NCI-H1436 (cell line): ENCODE measurements at places on chromosomes 12 and 14.
A peak's percentile ranks its signal among the peaks of the same experiment; 100 is the strongest.

DNA sequence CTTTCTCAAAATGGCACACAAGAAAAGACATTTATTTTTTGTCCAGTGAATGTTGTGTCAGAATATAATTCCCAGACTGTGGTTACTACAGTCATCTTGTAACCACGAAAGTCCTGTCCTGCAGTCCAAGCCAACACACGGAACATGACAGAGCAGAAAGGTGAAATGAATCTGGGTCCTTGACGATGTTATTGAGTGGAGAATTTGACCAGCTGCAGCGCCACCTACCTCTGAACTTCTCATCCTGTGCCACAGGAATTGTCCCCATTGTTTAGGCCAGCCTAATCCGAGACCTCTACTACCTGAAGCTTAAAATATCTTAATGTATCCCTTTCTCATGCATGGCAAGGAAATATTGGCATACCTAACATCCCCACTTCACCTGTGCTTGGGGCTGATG is 64.1 kb upstream of the OTX2 start:
- no peak for DNase-seq

- no peak for DNase-seq
These were observed 968 bp upstream of the ARID4A start for GRCh38 chr14:58297412-58297761.

GRCh38 chr12:26633591-26634210 is 199.3 kb downstream of the ITPR2 start:
- no peak for DNase-seq

GRCh38 chr12:42477941-42478340 is 111.6 kb downstream of the PRICKLE1 start:
- no peak for DNase-seq

GRCh38 chr14:73696466-73697400 is 17.5 kb downstream of the PNMA1 start:
- no peak for DNase-seq

DNA sequence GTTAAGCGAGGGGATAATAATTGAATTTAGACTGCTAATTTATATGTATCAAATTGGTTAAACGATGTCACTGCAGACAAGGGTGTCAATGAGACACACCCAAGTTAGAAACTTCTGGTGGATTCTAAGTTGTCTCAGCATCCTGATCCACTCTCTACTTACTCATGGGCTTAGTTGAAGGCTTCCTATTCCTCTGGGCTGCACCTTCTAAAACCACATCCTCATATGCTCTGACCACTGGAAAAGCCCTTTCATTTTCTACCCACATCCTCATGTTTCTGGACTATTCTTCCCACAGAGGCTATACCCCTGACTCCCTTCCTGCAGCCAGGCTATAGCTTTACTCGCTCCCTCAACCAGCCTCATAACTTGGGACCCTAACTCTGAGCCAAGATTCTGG is 493.8 kb downstream of the VRK1 start:
- DNase-seq, result no peak

- DNase-seq, result no peak
These were observed 184.4 kb downstream of the TMEM132D start for GRCh38 chr12:129719416-129719815.

DNA sequence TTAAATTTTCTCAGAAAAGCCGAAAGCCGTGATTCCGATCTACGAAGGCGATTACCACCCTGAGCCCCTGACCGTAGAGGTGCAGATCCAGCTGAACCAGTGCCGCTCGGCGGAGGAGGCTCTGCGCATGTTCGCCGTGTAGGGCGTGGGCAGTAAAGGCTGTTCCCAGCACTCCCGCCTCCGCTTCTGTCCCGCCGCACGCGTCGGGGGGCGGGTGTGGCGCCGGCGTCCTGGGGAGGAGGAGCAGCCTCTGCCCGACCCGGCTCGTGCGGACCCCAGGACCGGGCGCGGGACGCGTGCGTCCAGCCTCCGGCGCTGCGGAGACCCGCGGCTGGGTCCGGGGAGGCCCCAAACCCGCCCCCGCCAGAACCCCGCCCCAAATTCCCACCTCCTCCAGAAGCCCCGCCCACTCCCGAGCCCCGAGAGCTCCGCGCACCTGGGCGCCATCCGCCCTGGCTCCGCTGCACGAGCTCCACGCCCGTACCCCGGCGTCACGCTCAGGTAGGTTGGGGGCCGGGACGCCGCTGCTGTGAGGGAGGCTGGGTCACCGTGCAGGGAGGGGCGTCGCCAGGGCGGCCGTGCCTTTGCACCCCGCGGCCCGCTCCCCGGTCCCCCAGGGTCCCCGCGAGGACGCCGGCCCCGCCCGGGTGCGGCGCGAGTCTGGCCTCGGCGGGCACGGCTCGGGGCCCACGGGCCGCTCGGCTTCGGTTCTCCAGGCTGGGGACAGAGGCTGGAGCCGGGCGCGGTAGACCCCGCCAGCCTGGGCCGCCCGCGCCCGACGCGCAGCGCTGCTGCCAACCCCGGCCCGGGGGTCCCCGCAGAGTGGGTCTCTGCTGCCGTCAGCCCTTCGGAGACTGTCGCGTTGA is at the start of gene B3GNT4:
TSS of gene B3GNT4 (plus strand) at position 409 of the 866 bp plus-strand sequence. CDS start 910 bp downstream, outside the sequence.
- peak; percentile 70 for DNase-seq

DNA sequence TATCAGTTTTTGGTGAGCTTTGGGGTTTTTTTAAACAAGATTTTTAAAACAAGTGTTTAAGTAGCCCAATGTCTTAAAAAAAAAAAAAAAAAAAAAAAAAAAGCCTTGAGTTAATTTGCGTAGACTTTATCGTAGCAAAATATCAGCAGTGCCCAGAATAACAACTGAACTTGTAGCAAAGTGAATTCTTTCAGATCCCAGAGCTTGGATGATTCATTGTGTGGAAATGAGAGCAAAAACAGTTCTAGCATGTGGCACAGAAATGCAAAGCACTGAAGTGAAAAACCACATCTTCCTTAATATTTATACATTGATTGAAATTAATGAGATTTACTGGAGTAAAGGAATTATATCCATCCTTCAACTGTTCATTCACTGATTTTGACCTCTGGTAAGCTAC is 258.1 kb downstream of the EGLN3 start:
- DNase-seq, result no peak

- no peak for DNase-seq
These were observed 21.0 kb downstream of the DDX24 start for GRCh38 chr14:94059998-94060397.

GRCh38 chr12:51077930-51078329 is 5.5 kb downstream of the CSRNP2 start:
- DNase-seq, result no peak

GRCh38 chr12:70798016-70798783 is 122.3 kb downstream of the PTPRR start:
- DNase-seq, result no peak

GRCh38 chr14:56216626-56217379 is 98.6 kb downstream of the PELI2 start:
- peak; percentile 52 for DNase-seq

DNA sequence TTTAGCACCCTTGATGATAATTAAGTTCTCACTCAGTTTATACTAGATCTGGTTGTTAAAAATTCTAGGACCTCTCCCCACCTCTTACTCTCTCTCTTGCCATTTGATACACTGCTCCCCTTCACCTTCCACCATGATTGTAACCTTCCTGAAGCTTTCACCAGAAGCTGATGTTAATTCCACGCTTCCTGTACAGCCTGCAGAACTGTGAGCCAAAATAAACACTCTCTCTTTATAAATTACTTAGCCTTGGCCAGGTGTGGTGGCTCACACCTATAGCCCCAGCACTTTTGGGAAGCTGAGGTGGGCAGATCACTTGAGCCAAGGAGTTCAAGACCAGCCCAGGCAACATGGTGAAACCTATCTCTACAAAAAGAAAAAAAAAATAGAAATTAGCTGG is 11.1 kb upstream of the HECTD4 start:
- no peak for DNase-seq

DNA sequence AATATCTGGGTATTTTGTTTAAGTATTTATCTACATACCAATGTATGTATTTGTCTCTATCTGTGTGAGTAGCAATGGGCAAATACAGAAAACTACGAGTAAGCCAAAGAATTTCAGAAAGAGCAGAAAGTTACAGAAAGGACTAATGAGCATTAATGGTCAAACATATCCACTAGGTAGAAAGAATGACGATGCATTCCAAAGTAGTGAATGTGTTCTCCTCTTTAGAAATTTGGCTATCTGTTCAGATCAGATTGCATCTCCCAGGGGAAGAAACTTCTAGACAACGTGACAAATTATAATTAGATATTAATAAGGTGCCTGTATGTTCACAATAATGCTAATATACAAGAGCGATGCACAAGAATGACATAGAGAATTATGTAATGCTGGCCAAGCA is 194.5 kb upstream of the GZMB start:
- no peak for DNase-seq

DNA sequence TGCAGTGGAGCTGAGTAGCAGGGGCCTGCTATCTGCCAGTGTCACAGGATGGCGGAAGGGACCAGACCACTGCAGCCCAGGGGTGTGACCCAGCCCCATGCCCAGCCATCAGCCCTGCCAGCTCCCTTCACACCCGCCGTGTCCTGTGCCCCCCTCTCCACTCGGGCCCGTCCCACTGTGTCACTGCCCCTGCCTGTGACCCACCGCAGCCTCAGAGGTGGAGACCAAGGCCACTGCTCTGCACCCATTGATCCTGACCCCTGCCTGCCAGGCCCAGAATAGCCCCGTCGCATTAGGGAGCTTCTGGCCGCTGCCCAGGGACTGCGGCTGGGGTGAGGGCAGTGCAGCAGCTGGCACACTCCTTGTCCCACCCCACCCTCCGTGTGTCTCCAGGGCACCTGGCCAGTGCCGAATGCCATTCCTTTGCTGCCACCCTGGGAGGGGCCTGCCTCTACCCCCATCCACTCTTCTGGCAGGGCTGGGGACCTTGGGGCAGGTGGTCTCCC is 2.1 kb upstream of the CRIP2 start:
- no peak for DNase-seq
